ENCODE measurements at places on chromosomes 6 and 20. TPM values are rescaled to one million over a fixed set of nuclear protein-coding genes. Genes with fewer than 3 reads are reported as not detected.
A peak's percentile ranks its signal among the peaks of the same experiment; 100 is the strongest.

FAM83C gene
- total RNA-seq, result not detected

PAX1 gene
- total RNA-seq, result not detected

RRAGD gene
- total RNA-seq, result 1.9 TPM

SAPCD1 gene
- total RNA-seq, result 9.5 TPM

ACSS2 gene
- 34.2 TPM for total RNA-seq

LBP gene
- 0.11 TPM for total RNA-seq

GRCh38 chr20:8428988-8429387, 296.9 kb downstream of the PLCB1 start:
- DNase-seq, result no peak

DNA sequence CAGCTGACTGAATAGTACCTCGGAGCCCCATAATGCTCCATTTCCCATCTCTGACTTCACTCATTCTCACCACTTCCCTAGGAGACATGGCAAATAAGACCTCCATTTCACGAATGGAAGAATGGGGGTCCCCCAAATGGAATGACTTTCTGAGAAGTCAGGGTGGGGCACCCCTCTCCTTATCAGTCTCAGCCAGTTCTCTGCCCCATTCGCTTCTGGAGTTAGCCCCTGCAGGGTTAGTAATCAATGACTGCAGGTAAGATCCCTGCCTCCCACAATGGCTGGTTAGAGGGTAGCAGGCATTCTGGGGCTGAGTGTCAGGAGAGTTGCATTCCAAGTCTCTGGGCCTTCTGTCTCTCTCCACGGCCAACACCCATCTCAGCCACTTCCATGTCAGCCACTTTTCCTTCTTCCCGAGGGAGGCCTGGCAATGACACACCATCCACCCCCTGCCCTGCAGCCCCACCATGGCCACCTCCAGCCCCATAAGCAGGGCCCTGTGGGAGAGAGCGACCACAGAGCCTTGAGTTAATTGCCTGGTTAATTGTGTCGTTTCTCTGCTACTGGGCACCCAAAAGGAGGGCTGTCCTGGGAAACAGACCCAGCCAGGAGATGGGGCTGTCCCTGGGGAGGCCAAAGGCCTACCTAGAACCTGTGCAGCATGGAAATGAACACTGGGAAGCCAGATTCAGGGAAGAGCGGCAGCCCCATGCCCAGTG, 13.4 kb downstream of the CCDC167 start:
- DNase-seq, result peak; percentile 42

DNA sequence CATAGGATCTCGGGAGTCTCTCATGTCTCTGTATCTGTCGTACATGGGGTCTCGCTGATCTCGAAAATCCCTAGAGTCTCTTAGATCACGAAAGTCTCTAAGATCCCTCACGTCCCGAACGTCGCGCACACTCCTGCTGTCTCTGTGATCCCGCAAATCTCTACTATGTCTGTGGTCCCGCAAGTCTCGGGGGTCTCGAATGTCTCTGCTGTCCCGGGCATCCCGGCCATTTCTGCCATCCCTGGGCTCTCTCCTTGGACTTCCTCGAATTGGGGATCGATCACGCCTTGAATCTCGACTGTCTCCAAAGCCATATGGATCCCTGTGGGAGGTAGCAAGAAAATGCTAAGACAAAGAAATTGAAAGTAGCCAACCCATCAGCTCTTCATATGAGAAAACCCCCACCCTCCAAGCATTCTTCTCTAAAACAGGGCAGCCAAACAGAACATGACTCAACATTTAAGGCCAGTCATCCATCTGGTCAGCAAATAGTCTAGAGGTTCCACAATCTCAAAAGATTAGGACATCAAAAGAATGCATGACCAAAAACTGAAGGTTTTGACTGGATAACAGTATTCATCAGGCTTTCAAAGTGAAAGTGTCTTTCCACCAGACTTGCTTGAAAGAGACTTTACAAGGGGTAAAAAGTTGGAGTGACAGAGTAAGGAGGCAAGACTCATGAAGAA, 19.4 kb downstream of the NCOA5 start:
- DNase-seq, result peak; percentile 24

DNA sequence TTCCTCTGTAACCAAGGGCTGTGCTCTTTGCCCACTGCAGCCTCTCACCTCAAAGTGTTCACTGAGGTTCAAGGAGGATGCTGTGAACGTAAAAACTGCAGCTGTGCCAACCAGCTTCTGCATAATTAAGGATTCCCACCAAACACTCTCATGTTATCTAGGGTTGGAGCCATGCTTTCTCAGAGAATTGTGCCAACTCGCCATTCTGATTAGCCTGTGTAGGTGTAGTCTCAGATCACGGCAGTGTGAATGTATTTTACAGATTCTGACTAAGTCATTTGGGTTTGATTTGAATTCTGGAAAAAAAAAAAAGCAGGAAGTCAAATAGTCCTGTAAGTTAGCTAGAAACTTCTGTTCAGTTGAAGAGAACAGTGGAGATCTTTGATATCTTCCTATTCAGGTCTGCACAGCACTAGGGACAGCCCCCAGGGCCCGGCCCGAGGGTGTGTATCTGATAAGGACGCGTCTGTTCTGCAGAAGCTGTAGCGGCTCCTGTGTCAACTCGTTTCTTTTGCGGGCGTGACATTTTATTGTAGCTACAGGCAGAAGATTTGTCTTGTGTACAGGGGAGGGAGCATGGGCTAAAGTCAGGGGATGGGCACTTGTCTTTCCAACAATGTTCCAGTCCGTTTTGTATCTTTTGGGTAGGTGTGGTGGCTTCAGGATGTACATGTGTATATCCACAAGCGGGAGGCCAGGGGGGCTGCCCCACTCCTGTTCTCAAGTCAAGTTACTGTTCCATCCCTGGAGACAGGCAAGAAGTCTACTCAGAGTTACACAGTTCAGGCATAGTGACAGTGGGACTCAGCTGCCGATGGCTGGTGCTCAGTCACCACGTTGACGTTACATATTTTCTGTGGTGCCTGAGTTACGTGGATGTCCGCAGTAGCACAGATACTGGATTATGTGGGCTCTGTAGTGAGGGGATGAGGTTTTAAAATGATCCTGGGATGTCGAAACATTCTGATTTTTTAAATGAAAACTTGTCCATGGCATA, 12.4 kb downstream of the IRF4 start:
- no peak for DNase-seq

DNA sequence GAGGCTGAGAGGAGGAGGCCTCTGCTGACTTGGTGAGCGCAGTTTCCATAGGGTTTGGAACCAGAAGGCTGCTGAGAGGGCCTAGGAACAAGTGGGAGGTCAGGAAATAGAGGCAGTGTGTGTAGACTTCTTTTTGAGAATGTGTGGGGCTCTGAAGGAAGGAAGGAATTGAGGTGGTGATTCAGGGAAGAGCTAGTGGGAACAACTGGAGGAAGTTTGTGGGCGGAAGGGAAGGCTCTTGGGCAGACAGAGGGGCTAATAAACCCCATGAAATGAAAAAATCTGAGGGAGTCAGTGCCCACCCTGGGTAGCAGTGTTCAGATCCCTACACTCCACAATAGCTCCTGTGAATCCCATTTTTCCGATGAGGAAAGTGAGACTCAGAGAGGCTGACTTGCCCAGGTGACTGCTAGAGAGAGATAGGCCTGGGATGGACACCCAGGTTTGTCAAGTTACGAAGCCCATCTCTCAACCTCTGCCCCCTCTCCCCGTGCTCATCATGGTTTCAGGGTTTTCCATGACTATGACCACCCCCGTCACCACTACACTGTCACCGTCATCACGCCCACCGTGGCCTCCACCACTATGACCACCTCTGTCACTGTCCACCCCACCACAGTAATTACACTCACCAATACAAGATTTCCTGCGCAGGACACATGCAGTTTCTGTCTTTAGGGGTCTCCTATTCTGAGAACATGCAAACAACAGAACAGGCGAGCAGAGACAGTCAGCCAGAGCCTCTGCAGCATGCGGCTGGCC, 106.4 kb downstream of the MRPL14 start:
- DNase-seq, result peak; percentile 38

GRCh38 chr6:39005774-39006173, 42.8 kb upstream of the GLP1R start:
- no peak for DNase-seq

- DNase-seq, result no peak
These were observed 9.1 kb downstream of the CASS4 start for GRCh38 chr20:56420940-56421688.

DNA sequence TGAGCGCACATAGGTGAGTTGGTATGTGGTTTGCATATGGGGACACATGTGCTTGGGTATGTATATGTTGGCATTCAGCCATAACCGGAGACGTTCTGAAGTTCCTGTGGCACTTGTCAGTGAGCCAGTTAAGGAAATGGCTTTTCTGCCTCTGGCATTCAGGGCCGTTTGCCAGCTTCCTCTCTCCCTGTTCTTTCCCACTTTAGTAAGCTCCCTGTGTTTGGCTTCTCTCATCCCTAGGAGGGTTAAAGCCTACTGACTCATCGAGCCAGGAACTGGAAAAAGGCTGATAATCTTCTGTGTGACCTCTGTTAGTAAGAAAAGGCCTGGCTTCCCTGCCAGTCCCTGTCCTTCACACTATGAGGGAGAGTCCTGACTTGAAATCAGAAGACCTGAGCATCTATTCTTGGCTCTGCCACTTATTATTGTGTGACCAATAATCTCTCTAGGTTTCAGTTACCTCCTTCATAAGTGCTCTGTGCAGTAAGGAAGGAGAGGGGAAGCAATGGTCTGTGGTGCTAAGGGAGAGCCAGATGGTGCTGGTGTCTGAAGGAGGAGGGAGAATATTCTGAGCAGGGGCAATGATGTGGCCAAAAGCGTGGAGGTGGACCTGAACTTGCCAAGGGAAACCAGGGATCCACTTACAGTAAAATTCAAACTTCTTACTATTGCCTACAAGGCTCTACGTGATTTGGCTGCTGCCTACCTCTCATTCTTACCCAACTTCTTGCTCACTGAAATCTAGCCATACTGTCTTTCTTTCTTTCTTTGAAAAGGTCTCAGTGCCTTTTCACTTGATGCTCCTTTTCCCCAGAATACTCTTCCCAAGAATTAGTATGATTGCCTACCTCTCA, 31.4 kb downstream of the ACSS2 start:
- DNase-seq, result no peak

DNA sequence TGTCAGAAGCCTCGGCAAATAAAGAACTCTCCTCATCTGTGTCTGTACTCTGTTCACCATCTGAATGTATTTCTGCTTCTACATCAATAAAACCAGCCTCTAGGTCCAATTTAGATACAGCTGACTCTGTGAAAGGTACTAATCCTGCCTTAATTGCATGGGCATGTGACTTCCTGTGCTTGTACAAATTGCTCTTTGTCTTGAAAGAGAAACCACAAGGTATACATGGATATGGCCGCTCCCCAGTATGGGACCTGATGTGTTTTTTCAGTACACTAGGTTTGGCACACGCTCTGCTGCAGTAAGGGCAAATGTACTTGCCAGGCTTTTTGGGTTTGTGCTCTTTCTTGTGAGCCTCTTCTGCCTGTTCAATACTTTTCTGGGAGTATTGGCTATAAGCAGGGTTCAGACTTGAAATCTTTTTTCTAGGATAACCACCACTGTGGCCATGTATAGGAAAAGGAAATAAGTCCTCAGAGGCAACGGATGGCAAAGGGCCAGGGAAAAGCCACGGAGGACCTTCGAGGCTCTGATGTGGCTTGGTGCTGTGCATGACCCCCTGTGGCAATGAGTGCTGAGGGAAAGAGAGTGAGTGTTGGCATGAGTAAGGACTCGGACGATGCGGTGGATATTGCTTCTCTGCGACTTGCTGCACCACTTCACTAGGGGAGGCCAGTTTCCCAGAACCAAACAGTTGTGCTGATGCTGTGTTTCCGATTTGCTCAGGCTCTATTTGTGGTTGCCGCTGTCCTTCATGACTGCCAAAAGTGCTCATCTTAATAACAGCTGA, 170.9 kb downstream of the HIVEP2 start:
- no peak for DNase-seq

DNA sequence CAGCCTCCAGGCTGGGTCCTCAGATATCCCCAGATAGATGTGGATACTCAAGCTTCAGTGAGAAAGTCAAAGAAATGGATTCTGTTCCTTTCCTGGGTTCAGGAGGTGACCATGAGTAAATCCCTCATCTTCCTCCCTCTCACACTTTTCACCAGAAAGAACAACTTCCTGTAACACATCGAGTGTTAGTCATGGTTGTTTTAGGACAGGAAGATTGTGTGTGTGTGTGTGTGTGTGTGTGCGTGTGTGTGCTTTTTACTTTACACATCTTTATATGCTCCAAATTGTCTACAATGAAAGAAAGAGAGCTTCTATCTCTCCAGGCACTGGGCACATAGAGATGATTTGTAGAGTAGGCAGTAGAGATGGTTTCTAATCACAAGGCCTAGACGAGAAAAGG, 139.9 kb downstream of the TBXT start:
- DNase-seq, result no peak

GRCh38 chr6:156080371-156080770, 624.7 kb upstream of the NOX3 start:
- DNase-seq, result no peak

GRCh38 chr6:46583081-46583480, 69.5 kb downstream of the CYP39A1 start:
- DNase-seq, result no peak

GRCh38 chr6:100906325-100906724, 25.2 kb upstream of the ASCC3 start:
- no peak for DNase-seq

GRCh38 chr6:44003345-44004061, 123.7 kb downstream of the MRPL14 start:
- peak; percentile 77 for DNase-seq
